ENCODE measurements at places on chromosomes 4 and X.
A peak's percentile ranks its signal among the peaks of the same experiment; 100 is the strongest.

- DNase-seq: no peak
Observed at GRCh38 chr4:55993994-55994663, 45.4 kb downstream of the CEP135 start.

DNA sequence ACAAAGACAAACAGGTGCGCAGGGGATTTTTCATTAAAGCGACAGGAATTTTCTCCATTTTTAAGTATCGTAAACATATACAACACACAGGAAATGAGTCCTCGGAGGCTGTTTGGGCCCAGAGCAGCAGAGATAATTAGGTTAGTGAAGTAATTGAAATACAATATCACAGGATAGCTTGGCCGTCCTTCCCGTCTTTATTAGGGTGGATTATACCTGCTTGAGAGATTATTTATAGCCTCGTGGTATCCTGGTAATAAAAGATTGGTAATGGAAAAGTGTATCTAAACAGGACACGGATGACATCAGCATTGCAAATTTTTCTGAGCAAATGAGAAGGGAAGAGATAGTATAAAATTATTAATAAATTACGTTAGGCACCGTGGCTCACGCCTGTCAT lies 68.2 kb downstream of the CRLF2 start:
- DNase-seq: peak; percentile 18

DNA sequence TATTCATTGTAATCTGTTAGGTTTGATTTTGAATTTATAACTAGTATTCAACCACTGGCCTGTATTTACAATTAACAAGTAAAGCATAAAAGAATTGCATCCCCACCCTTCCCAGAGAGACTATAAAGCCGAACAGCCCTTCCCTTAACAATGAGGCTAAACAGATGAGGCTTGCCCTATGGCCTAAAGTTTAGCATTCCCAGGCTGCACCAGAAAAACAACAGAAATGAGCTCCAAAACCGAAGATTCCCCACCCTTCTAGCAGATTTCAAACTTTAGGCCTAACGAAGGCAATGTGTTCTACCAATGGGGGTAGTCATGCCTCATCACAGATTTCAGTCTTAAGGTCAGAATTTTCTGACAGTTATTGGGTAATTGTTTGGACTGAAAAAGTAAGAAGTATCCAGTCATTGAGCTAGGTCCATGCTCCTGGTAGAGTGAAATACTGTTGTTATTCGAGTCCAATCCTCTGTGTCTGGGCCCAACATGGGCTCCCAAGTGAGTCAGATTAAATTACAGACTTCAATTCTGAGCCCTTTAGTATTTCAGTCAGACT lies 197.6 kb downstream of the ANTXR2 start:
- no peak for DNase-seq

- DNase-seq: peak; percentile 30
Observed at GRCh38 chrX:150262456-150262855, 100.7 kb upstream of the MAMLD1 start.

GRCh38 chr4:25424539-25425228 lies 47.6 kb downstream of the ANAPC4 start:
- no peak for DNase-seq

GRCh38 chrX:459611-460010 lies 72.9 kb upstream of the PPP2R3B start:
- DNase-seq: no peak
